ENCODE measurements at places on chromosomes 1 and 21.

DNA sequence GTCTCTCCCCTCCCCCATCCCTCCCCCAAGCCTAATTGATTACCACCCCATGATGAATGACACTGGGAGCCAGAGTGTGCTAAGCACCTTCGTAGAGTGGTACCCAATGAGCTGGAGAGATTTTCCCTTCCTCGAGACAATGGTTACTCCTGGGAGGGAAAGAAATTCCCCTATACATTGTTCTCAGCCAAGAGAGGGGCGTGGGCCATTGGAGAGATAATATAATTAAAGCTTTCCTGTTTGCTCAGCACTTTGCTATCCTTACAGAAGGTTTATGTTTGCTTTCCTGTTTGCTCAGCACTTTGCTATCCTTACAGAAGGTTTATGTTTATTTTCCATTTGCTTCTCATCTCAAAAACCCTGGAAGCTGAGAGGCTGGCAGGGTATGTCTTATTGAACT is 126.1 kb upstream of the KLHDC7A start:
- no peak for DNase-seq

DNA sequence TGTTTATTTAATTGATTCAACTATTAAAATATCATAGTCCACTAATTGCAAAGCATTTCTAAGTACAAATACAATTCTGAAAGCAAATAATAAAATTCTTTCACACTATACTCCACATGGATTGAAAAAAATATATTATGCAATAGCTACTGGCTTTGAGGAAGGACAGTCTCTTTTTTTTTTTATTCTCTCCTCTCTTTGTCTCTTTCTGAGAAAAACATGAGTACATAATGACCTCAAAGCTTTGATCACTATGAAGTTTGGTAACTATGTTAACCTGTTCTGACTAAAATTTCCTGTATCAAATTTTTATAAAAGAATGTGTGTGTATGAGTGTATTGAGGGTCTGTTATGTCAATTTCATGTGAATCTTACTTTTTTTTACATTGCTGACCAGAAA is 96.2 kb downstream of the RGS2 start:
- no peak for DNase-seq

DNA sequence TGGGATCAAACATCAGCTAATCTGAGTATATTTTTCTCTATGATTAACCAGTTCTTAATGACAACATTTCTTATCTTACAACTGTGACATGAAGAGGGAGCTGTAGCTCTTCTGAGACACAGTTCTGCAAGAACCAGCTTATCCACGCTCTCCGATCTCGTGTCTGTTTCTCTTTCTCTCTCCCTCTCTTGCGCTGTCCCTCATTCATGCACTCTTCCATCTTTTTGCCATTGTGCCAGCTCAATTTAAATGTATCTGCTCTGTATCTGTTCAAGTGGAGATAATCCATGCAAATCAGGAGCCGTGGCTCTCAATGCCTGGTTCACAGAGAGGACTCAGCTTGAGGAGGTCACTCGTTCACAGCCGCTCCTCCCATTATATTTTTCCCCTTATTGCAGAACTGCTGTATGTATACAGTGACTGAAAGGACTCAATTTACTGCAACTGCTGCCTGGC is 494.7 kb upstream of the ADGRL2 start:
- DNase-seq, result peak; percentile 62

DNA sequence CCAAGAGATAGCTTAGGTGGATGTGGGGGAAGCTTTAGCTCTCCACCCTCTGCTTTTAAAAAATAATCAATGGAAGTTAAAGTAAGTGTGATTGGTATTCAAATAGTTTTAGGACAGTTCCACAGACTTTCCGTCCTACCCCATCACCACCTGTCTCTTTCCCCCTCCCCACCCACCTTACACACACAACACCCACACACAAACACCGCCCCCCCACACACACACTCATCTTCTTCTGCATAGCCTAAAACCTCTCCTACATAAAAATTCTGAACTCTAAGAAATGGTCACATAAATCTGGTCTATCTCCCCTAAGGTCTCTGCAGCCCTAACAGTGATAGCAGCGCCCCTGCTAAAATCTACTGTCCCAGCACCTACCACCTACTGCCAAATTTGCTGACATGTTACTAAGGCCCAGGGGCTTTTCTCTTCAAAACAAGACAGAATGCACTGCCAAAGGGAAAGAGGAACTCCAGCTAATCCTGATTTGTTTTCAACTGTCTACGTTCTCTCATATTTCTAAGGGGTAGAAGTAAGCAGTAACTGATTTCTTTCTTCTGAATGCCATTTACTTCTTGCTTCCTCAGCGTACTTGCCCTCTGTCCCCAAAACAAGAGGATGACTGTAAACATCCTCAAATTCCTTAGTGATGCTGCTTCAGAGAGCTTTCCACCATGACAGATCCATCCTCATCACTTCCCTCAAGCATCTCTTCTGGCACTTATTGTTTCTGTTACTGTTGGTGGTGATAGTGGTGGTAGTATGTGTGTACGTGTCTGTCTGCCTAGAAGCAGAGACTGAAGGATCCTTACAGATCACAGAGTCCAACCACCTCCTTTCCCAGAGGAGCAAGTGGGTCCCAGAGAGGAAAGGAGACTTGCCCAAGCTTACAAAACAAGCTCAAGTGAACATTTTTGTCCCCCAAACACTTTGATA is 56.8 kb downstream of the LUZP1 start:
- no peak for DNase-seq

GRCh38 chr1:111320066-111320879 is 29.6 kb downstream of the CHIA start:
- no peak for DNase-seq

GRCh38 chr21:14405962-14406361 is 23.0 kb upstream of the HSPA13 start:
- DNase-seq, result no peak

DNA sequence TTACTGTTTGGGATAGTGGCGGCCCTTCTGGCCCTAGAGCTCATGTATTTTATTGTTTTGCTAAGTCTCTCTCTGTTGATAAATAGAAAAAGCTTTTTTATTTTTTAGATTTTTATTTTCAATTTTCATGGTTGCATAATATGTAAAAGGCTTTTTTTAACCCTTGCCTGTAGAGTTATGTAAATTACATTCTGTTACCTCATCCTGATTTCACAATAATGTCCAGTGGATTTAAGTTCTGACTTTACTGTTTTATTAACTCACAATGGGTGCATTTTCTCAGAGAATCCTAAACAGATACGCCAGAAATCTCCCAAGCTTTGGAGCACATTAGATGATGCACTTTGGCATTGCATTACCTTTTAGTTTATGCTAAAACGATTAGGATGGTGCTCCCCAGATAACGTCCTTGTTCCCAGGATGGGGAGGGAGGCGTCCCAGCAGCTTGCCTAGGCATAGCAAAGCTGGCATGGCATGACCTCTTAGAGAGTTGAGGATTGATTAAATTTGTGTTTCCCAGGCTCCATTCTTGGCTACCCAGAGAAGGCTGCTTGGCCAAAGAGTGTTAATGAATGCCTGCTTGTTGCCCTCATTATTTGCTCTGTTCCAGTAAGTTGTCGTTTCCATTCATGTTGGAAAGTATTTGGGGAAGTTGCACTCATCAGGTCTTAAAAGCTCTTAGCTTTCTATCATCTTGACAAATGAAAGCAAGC is 17.1 kb downstream of the UTP25 start:
- DNase-seq, result no peak

DNA sequence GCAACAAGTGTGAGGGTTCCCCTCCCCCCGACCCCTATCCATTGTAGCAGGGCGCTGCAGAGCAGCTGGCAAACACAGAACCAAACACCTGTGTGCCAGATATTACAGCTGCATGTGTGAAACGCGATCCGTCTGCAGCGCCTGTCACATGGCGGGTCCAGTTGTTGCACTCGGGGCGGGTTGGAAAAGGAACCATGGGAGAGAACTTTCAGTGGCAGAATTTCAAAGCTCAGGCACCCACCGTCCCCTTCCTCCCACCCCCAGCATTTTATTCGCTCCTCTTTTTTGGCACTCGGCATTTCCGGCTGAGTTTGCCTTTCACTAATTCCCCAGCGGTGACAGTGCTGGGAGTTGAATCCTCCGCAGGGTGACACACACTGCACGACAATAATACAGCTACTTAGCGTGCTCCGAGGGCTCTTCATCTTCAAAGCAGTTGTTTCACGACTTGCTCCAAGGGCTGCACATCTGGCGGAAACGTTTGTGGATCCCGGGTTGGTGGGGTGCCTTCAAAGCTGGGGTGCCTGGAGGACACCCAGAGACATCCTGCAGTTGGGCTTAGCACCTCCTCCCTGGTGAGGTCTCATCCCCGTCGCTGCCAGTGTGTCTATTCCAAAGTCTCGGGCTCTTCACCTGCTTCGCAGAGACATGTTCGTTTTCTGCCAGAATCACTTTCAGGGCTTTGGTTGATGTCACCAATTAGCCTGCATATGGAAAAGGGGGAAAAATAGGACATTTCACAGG is 180.7 kb downstream of the ZBTB18 start:
- peak; percentile 28 for DNase-seq

DNA sequence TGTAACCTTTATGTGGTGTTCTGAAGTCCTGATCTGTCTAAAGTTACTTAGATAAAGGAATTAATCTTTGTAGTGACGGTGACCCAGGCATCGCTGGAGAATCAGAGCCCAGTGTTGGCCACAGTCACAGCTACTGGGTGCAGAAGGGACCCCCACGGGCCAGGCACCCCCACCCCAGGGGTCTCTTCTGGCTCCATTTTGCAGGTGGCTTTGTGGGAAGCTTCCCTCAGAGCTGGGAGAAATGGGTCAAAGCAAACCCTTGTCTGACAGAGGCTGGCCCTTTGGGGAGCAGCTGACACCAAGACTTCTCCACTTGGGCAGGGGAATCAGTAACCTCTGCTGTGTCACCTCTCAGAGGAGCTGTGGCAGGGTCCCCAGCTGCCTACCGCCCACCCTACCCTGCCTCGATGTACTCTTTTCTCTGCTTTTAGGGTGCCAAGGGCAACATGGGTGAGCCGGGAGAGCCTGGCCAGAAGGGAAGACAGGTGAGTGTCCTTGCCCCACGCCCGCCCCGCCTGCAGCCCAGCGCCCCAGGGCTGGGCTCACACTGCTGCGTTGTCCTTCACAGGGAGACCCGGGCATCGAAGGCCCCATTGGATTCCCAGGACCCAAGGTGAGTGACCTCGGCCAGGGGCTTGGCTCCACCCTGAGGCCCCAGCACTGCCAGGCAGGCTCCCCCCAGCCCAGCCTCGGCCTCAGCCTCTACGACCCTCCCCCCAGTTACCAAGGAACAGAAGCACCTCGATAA is 17.7 kb downstream of the COL6A2 start:
- no peak for DNase-seq

DNA sequence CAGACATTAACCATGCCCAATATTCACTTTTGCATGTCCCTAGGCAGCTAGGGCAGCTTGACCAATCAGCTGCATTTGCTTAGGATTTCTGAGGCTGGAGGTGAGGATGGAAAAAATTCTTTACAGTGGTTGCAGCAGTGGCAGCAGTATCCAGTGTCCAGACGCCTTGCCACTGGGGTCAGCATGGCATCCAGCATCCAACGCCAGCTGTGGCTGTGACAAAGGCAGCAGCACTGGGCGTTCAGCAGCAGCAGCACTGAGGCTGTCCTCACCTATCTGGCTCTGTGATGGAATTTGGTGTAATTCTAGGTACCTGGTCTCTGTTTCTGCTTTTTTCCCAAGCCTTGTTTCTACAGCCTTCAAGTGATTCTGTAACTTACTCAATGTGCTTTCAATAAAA is 15.5 kb downstream of the RHBDL2 start:
- DNase-seq, result no peak

GRCh38 chr1:156412653-156413321 is 43.8 kb downstream of the RHBG start:
- no peak for DNase-seq

DNA sequence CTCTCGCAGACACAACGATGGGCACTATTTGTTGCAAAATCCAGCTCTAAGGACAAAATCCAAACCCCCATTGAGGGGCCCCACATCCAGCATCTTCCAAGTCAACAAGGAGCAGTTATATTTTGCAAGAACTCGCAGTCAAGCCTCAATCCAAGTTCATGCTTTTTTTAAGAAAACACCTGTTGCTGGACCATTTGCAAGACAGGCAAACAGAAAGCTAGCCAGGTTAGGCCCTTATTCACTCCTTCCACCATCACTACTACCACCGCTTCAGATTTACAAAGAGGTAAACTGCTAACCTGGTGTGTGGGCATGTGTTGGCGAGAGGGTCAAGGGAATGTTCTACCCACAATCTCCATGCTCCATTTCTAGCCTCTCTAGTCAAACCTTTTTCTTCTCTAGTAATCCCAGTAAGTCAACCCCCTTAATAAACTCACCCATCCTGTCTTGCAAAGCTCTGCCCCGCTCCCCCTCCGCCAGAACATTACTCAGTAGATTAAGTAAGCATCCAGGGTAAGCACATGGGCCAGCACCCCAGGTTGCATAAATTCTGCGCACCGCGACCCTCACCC is 703 bp downstream of the ERI3 start:
- peak; percentile 9 for DNase-seq

DNA sequence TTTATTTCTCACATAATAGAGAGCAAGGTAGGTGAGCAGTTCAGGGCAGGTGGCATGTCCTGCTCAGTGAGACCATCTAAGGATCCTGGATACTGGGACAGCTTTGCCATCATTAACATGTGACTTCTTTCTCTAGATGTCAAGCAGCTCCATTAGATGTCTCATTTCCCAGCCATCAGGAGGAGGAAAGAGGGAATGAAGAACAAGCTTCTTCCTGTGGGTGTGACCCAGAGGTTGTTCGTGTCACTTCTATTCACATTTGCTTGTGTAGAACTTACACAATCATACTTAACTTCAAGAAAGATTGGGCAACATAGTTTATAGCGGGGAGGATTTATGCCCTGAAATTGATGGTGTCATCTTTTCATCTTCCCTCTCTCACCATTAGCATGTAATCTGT is 169.2 kb upstream of the B3GALT2 start:
- DNase-seq, result no peak

- no peak for DNase-seq
These were observed 30.3 kb upstream of the PPP2R5A start for GRCh38 chr1:212254853-212255363.

- no peak for DNase-seq
These were observed 81.8 kb upstream of the KIAA0040 start for GRCh38 chr1:175274368-175274767.

DNA sequence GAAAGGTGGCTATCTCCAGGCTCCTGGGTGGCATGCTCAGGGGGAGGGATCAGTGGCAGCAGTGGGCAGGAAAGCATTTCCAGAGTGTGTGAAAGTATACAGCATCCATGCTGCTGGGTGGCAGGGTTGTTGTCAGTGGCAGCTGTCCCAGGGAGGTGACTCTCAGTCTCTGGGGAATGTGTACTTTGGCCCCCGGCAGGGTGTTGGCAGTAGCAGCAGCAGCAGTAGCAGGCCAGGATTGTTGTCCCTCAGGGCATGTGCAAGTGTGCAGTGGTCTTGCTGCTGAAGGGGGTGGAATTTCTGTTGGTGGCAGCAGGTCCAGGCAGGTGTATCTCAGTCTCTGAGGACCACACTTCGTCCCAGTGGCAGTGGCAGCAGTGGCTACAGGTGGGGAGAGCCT is 71.7 kb upstream of the GUCA2B start:
- DNase-seq, result no peak

DNA sequence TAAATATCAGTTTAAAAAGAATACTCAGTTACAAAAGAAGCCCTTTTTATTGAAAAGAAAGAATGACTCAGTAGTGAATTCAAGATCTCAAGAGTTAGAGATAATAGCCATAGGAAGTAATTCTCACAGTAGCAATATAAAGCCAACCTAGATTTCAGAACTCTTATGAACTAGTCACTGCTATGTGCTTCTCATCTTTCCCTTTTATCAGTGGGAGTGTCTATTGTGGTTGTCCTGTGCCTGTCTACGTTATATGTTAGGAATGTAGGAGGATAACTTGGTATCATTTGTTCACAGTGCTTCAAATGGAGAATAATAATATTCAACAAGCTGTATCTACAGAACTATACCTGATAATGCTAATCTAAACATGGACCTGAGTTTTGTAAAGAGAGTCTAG is 73.1 kb upstream of the RGS21 start:
- no peak for DNase-seq

- DNase-seq, result no peak
These were observed 16.7 kb upstream of the PRDM15 start for GRCh38 chr21:41895643-41896493.

Data from fibroblast of skin of abdomen (primary cell).